Type B pancreatic cell (in vitro differentiated cells): ENCODE measurements at places on chromosomes 6 and 20.

GRCh38 chr20:25487306-25487705, 79.8 kb downstream of the GINS1 start:
- H3K4me3 ChIP-seq = no peak overlapping the region
- H3K4me1 ChIP-seq = peaks cover 5% of the 10 kb centered on the region
- no peak overlapping the region for H3K27ac ChIP-seq
- H3K27me3 ChIP-seq = no peaks in the 10 kb centered on the region
- peaks cover 3% of the 10 kb centered on the region for H3K36me3 ChIP-seq
- DNase-seq = no peak

DNA sequence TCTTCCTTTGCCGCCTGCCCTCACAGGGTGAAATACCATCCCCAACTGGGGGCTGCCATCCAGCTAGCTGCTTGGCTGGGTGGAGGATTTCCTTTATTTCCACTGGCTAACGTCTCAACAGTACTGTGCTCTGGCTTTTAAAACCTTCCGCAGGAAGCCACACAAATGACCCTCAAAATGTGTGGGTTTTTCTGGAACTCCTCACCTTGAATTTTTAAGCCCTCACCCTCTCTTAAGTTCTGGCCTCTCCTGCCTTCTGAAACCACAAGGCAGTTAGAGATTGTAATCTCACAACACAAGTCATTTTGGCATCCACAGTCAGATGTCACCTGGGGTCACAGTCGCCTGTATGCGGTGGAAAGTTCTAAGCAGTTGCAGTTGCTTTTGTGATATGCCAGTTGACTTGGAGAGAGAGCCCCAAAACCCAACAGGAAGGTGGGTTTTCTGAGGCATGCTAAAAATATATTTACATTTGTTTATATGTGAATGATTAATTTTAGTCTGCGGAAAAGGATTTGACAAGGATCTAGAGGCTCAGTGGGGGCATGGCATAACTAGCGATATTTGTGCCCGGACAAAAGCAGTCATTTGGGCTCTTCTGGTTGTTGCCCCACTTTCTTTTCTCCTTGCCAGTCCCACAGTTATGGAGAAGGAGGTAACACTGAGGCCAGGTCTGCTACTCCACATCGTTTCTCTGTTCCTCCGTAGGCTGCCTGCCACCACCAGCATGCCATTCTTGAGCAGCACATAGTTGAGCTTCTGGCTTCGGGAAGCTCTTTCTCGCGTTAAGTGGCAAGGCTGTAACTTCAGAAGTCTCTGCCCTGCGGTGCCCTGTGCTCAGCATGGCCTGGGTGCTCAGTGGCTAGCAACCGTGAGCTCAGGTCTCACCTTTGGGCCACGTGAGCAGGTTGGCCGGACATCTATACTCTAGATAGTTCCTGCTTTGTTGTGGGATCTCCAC, 335.3 kb downstream of the CD83 start:
- H3K27me3 ChIP-seq = peaks cover 5% of the 10 kb centered on the region
- no peak for DNase-seq
- H3K27ac ChIP-seq = no peak overlapping the region
- no peak overlapping the region for H3K4me3 ChIP-seq
- peaks cover 4% of the 10 kb centered on the region for H3K36me3 ChIP-seq

GRCh38 chr6:156767603-156768467, 9.3 kb upstream of the ARID1B start:
- H3K4me3 ChIP-seq = no peak overlapping the region
- H3K27me3 ChIP-seq = no peaks in the 10 kb centered on the region
- peaks cover 4% of the 10 kb centered on the region for H3K4me1 ChIP-seq
- H3K27ac ChIP-seq = no peak overlapping the region

DNA sequence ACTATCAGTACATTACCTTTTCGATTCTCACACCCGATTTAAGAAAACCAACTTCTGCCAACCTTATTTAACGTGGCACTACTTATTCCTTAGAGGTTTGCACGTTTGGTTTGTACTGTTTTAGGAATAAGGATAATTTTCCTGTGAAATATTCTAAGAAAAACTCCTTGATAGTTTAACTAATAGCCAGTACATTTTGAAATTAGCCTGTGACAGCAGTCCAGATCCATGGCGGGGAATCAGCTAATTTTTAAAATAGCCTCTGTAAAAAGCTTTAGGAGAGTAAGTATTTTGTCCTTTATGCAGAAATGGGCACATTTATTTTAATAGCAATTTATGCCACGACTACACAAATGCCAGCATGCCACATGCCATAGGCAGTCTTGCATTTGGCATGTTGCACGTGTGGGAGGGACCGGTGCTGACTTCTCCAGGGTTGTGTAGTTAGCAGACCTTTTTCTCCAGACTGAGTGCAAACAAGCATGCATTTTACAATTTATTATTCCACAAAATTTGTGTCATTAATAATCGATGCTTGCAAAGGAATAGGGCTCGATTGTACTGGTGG, 6.2 kb downstream of the FOXC1 start:
- H3K4me3 ChIP-seq = peak overlapping the region; percentile 81
- no peak for DNase-seq

DNA sequence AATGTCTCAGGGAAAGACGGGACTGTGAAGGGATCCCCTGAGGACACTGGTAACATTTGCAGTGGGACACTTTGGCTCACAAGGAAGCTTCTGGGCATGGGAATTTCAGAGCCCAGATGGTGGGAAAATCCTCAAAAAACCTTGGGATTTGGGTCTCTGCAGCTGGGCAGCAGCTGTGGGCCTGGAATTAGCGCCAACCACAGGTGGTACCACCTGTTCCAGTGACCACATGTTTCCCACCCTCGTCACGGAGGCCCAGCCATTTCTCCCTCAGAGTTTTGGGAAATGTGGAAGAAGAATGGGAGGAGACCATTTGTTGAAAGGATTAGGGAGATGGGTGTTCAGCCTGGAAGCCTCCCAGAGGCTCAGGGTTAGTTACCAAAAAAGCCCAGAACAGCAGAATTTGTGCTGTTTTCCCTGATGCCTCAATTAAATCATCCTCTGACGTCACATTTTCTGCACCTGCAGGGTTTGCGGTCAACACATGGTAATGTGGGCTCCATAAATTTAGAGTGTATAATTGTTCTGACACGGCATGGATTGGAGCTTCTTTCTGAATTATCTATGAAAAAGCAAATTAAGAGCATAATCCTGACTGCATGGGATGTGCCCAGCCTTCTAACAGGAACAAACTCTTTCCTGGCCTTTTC, 34.4 kb downstream of the EDN3 start:
- H3K4me1 ChIP-seq = peaks cover 27% of the 10 kb centered on the region
- H3K36me3 ChIP-seq = no peaks in the 10 kb centered on the region
- no peak overlapping the region for H3K4me3 ChIP-seq
- peaks cover 43% of the 10 kb centered on the region for H3K27me3 ChIP-seq
- H3K27ac ChIP-seq = no peak overlapping the region

DNA sequence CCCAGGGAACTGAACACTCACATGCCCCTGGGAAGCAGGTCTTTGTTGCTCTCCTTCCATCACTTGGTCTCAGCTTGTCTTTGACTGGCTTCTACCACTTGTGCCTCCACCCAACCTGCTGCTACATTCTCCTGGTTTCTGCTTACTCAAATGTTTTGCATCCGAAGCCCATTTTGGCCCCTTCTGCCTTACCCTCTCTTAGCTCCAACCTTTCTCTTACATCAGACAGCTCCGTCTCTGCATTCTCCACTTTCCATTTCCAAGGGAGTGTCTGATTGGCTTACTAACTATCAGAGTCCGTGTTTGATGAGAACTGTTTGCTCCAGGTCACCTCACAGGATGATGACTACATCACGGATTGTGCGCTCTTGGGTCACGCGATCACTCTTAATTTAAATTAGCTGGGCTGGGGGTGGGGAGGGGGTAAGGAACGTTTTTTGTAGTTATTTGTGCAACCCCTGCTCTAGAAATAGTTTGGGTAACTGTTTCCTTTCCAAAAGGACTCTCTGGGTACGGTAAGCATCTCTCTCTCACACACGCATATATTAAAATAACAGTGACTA, 844 bp upstream of the ABRACL start:
- H3K36me3 ChIP-seq = no peaks in the 10 kb centered on the region
- no peak for DNase-seq
- H3K27me3 ChIP-seq = no peaks in the 10 kb centered on the region
- H3K4me1 ChIP-seq = peaks cover 12% of the 10 kb centered on the region

- H3K27ac ChIP-seq = no peak overlapping the region
- H3K27me3 ChIP-seq = no peaks in the 10 kb centered on the region
- peak; percentile 64 for DNase-seq
- no peaks in the 10 kb centered on the region for H3K36me3 ChIP-seq
- H3K4me3 ChIP-seq = no peak overlapping the region
- H3K4me1 ChIP-seq = peaks cover 6% of the 10 kb centered on the region
Observed at GRCh38 chr20:37941332-37941731, 38.4 kb downstream of the VSTM2L start.

DNA sequence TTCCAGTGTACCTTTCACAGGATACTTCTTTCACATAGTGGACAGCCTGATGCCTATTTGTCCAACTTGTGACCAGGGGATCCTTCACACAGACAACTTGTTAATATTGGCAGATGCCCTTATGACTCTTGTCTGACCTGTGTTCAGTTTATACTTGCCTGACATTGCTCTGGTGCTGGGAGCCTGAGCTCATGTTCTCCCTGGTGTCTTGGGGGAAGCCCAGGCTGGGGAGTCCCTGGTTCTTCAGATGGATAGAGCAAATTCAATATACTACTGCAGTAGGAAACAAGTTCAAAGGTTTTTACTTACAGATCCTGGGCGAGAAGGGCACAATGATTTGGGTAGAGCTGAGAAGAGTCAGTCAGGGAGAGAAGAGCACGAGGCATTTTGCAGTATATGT, 76.1 kb downstream of the NKAIN2 start:
- no peaks in the 10 kb centered on the region for H3K36me3 ChIP-seq
- no peak overlapping the region for H3K4me3 ChIP-seq
- no peak for DNase-seq
- H3K4me1 ChIP-seq = no peaks in the 10 kb centered on the region
- peaks cover 4% of the 10 kb centered on the region for H3K27me3 ChIP-seq

- DNase-seq = no peak
- H3K27ac ChIP-seq = no peak overlapping the region
- no peaks in the 10 kb centered on the region for H3K36me3 ChIP-seq
- H3K4me1 ChIP-seq = no peaks in the 10 kb centered on the region
- H3K4me3 ChIP-seq = no peak overlapping the region
- H3K27me3 ChIP-seq = peaks cover 6% of the 10 kb centered on the region
Observed at GRCh38 chr20:44112889-44113617, 73.9 kb downstream of the JPH2 start.

DNA sequence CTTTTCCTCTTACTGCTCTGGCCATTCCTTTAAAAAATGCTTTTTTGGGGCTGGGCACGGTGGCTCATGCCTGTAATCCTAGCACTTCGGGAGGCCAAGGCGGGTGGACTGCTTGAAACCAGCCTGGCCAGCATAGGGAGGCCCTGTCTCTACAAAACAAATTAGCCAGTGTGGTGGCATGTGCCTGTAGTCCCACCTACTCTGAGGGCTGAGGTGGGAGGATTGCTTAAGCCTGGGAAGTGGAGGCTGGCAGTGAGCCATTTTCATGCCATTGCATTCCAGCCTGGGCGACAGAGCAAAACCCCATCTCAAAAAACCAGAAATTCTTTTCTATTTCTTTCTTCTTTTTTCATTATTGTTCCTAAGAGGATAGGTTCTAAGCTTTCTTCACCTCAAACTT, 36.9 kb upstream of the RNF144B start:
- peak overlapping the region; percentile 9 for H3K27ac ChIP-seq
- no peaks in the 10 kb centered on the region for H3K36me3 ChIP-seq
- no peak overlapping the region for H3K4me3 ChIP-seq
- H3K27me3 ChIP-seq = no peaks in the 10 kb centered on the region

- no peak overlapping the region for H3K27ac ChIP-seq
- no peaks in the 10 kb centered on the region for H3K27me3 ChIP-seq
- DNase-seq = no peak
- no peaks in the 10 kb centered on the region for H3K36me3 ChIP-seq
- no peak overlapping the region for H3K4me3 ChIP-seq
- no peaks in the 10 kb centered on the region for H3K4me1 ChIP-seq
Observed at GRCh38 chr6:156760377-156760776, 16.8 kb upstream of the ARID1B start.

- peaks cover 13% of the 10 kb centered on the region for H3K4me1 ChIP-seq
- no peaks in the 10 kb centered on the region for H3K36me3 ChIP-seq
- H3K27me3 ChIP-seq = no peaks in the 10 kb centered on the region
- H3K4me3 ChIP-seq = no peak overlapping the region
Observed at GRCh38 chr20:50993876-50994275, 29.0 kb downstream of the KCNG1 start.

GRCh38 chr6:17910189-17910588, 77.2 kb downstream of the KIF13A start:
- no peak overlapping the region for H3K4me3 ChIP-seq
- H3K27ac ChIP-seq = no peak overlapping the region
- DNase-seq = no peak
- H3K27me3 ChIP-seq = no peaks in the 10 kb centered on the region
- peaks cover 10% of the 10 kb centered on the region for H3K4me1 ChIP-seq
- H3K36me3 ChIP-seq = peaks cover 4% of the 10 kb centered on the region

DNA sequence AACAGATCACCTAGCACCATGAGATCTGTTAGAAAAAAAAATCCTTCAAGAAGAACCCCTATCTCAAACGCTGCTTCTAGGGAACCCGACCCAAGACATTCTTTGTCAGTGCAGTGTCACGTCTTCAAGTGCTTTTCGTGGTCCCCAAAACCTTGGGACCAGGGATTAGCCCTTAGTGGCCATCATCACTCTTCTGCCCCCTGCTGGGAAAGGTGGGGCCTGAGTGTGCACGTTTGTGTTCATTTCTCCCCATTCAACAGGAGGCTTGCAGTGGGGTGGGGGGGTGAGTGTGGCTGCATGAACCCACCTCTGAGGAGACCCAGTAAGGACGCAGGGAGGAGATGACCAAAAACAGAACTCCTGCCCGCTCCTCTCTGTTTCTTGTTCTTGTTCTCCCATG, 218.2 kb upstream of the RNF24 start:
- peaks cover under 1% of the 10 kb centered on the region for H3K36me3 ChIP-seq
- no peak overlapping the region for H3K27ac ChIP-seq
- DNase-seq = no peak
- no peak overlapping the region for H3K4me3 ChIP-seq

- no peak for DNase-seq
- H3K4me3 ChIP-seq = no peak overlapping the region
- no peak overlapping the region for H3K27ac ChIP-seq
- peaks cover 3% of the 10 kb centered on the region for H3K27me3 ChIP-seq
- peaks cover 3% of the 10 kb centered on the region for H3K4me1 ChIP-seq
Observed at GRCh38 chr6:167485186-167485978, 160.5 kb downstream of the TTLL2 start.

GRCh38 chr6:77626426-77626825, 26.4 kb upstream of the MEI4 start:
- H3K4me3 ChIP-seq = no peak overlapping the region
- no peak for DNase-seq
- H3K27ac ChIP-seq = no peak overlapping the region
- H3K27me3 ChIP-seq = no peaks in the 10 kb centered on the region
